ENCODE measurements at places on chromosomes 16 and 17.
A peak's percentile ranks its signal among the peaks of the same experiment; 100 is the strongest.

DNA sequence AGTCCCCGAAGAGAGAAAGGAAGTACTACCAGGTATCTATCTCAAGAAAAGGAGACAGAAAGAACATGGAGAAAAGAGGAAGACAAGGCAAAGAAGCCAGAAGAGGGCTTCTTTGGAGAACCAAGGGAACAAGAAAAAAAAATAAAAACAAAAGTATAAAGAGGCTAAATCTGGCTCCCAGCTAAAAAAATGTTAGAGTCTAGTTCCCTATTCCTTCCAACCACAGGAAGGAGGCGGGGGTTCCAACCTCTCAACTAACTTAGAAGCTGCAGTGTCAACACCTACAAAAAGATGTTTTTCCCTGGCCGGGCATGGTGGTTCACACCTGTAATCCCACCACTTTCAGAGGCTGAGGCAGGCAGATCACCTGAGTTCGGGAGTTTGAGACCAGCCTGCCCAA, 13.4 kb downstream of the UTP6 start:
- DNase-seq, result no peak

GRCh38 chr17:49071106-49071505, 61.5 kb upstream of the B4GALNT2 start:
- DNase-seq, result peak; percentile 11

- DNase-seq, result peak; percentile 10
Measured at GRCh38 chr16:20410121-20410723, 888 bp downstream of the ACSM5 start.

GRCh38 chr16:89398924-89399323, 91.4 kb downstream of the ANKRD11 start:
- no peak for DNase-seq

GRCh38 chr16:698911-699671, 6.5 kb downstream of the FBXL16 start:
- no peak for DNase-seq

- DNase-seq, result no peak
Measured at GRCh38 chr16:87550495-87550961, 51.8 kb upstream of the JPH3 start.

Measured in fibroblast of mammary gland (primary cell).